ENCODE measurements at places on chromosomes 13 and 19.

DNA sequence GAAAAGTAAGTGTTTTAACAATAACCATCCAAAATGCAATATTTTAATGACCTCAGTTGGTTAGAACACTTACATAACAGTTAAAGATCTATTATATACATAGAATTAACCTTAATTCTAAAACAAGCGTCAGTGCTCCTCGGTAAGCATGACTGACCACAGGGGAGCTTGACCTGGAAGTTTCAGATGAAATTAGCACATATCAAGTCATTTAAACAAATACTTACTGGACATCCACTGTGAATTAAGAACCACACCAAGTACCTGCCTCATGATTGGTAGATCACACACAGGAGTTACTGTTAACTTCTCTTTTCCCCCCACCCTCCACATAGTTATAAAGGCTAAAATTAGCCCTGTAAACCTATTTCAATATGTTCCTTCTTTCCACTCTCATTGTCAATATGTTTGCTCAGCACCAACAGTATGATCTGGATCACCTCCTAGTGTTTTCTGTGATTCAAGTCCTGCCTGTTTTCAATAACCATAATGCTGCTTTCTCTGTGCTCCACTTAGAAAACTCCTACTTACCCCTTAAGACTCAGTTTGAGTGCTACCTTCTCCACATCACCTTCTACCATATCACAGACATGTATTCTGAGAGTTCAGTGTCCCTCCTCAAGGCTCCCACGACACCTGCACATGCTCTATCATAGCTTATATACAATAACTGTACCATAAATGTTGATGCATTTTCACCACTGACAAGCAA lies 209.0 kb downstream of the VWA8 start:
- H3K36me3 ChIP-seq, result peaks cover 13% of the 10 kb centered on the region
- no peak for DNase-seq
- H3K4me1 ChIP-seq, result no peaks in the 10 kb centered on the region
- H3K4me3 ChIP-seq, result no peak overlapping the region
- H3K27ac ChIP-seq, result peak overlapping the region; percentile 2

GRCh38 chr13:43089912-43090498 lies 66.6 kb downstream of the DNAJC15 start:
- H3K4me1 ChIP-seq, result peaks cover 11% of the 10 kb centered on the region
- no peak overlapping the region for H3K4me3 ChIP-seq
- H3K27ac ChIP-seq, result no peak overlapping the region

- no peak overlapping the region for H3K27ac ChIP-seq
- peaks cover 9% of the 10 kb centered on the region for H3K4me1 ChIP-seq
- no peaks in the 10 kb centered on the region for H3K36me3 ChIP-seq
- no peak overlapping the region for H3K4me3 ChIP-seq
These were observed 2.4 kb downstream of the MAG start for GRCh38 chr19:35294328-35294727.

GRCh38 chr13:72113076-72113475 lies 246.1 kb upstream of the DACH1 start:
- no peak overlapping the region for H3K27ac ChIP-seq
- no peak overlapping the region for H3K4me3 ChIP-seq
- H3K36me3 ChIP-seq, result no peaks in the 10 kb centered on the region
- no peaks in the 10 kb centered on the region for H3K27me3 ChIP-seq

GRCh38 chr19:57850553-57851017 lies 926 bp downstream of the ZNF587 start:
- H3K27ac ChIP-seq, result peak overlapping the region; percentile 98
- peaks cover 20% of the 10 kb centered on the region for H3K4me1 ChIP-seq
- peaks cover 2% of the 10 kb centered on the region for H3K36me3 ChIP-seq
- peak overlapping the region; percentile 94 for H3K4me3 ChIP-seq
- no peaks in the 10 kb centered on the region for H3K27me3 ChIP-seq
- DNase-seq, result no peak

DNA sequence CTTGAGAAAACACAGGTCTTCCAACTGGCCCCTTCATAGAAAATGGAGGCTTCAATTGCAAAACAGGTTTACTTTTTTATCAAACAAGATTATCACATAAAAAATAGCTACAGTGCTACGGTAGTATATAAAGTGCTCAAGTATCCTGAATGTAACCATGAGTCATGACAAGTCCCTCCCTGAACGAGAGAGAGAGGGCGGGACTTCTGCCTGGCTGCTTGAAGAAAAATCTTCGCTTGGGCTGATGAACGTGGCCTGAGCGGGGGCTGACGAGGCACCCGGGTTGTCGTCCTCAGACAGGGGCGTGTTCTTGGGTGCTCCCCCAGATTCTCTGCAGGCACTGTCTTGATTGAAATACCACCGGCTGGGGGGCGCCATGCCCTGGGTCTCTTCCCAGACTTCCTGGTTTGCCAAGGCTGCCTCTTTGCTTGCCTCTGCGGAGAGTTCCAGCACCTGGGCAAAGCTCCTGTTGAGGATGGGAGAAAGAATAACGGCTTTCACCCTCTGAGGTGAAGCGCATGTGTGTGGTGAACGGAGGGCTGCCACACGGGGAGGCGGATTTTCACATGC lies 23.2 kb upstream of the CPAMD8 start:
- no peaks in the 10 kb centered on the region for H3K36me3 ChIP-seq
- no peak for DNase-seq
- H3K4me1 ChIP-seq, result no peaks in the 10 kb centered on the region
- no peak overlapping the region for H3K27ac ChIP-seq
- no peak overlapping the region for H3K4me3 ChIP-seq
- no peaks in the 10 kb centered on the region for H3K27me3 ChIP-seq

Measured in T-helper 17 cell (primary cell).